Upper lobe of left lung (tissue), 6 donors: ENCODE measurements at places on chromosomes 7 and 10. TPM values are rescaled to one million over a fixed set of nuclear protein-coding genes. Genes with fewer than 3 reads are reported as not detected.
A peak's percentile ranks its signal among the peaks of the same experiment; 100 is the strongest.

ABCA13 gene
- 1.9 TPM for total RNA-seq

GPR15LG gene
- not detected for total RNA-seq

TCAF2 gene
- total RNA-seq, result 6.1 TPM

SLC25A28 gene
- total RNA-seq, result 45.0 TPM

MYH16 gene
- total RNA-seq, result not detected

SERPINE1 gene
- total RNA-seq, result 19.2 TPM

ACHE gene
- total RNA-seq, result 1.3 TPM

GATA3 gene
- total RNA-seq, result 0.22 TPM

AKR1B15 gene
- total RNA-seq, result not detected

DNA sequence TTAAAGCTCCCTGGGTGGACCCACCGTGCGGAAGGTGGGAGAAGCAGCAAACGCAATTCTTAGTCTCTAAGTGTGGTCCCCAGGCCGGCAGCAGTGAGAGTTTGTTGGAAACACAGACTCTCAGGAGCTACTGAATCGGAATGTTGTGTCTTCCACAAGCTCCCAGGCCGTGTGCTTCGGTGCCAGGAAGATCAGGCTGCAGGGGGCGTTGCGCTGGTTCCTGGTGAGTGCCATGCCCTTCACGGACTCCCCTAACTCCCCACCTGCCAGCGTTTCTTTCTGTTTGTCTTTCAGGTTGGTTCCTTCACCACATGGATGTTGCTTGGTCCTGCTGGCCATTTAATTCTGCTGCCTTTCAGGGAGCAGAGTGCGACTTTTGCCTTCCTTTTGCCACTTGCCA is 91.2 kb upstream of the PITRM1 start:
- no peak overlapping the region for H3K27ac ChIP-seq
- H3K27me3 ChIP-seq, result no peaks in the 10 kb centered on the region
- H3K4me1 ChIP-seq, result peaks cover 4% of the 10 kb centered on the region
- no peak overlapping the region for H3K4me3 ChIP-seq
- peak; percentile 26 for DNase-seq

GRCh38 chr10:120938822-120939221 is 87.7 kb downstream of the WDR11 start:
- DNase-seq, result no peak
- no peaks in the 10 kb centered on the region for H3K4me1 ChIP-seq
- H3K27me3 ChIP-seq, result no peaks in the 10 kb centered on the region
- H3K36me3 ChIP-seq, result no peaks in the 10 kb centered on the region
- H3K27ac ChIP-seq, result no peak overlapping the region
- no peak overlapping the region for H3K4me3 ChIP-seq

GRCh38 chr10:71494980-71495381 is 98.3 kb downstream of the CDH23 start:
- H3K36me3 ChIP-seq, result no peaks in the 10 kb centered on the region
- H3K27me3 ChIP-seq, result no peaks in the 10 kb centered on the region
- DNase-seq, result no peak
- no peaks in the 10 kb centered on the region for H3K4me1 ChIP-seq

DNA sequence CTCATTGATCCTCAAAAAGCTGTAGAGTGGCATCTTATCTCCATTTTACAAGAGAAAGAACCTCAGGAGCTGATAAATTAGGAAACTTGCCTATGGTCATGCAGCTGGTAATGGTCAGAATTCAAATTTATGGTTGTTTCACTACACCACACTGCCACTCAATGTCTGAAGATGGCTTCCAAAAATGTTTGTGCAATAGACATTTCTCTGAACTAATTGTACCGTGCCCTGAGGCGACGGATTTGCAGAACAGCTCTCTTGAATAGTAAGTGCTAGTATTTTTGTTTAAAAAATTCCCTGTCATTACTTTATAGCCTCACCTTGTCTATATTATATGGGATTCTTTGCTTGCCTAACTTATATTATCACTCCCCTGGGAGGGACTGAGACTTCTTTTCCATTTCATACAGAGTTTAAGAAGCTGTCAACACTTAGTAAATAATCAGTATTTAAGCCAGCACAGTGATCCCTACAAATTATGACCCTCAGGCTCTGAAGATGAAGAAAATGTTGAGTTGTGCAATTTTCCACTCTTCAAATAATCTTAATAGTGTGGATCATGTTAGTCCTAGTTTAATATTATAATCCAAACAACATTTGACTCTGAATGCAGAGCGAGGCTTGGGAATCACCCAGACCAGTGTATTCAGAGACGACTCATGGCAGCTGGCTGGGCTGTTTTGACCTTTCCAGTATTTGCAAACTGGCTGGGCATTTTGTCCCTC is 346.6 kb downstream of the PTEN start:
- no peak overlapping the region for H3K27ac ChIP-seq
- no peak for DNase-seq
- H3K4me1 ChIP-seq, result no peaks in the 10 kb centered on the region
- no peak overlapping the region for H3K4me3 ChIP-seq

DNA sequence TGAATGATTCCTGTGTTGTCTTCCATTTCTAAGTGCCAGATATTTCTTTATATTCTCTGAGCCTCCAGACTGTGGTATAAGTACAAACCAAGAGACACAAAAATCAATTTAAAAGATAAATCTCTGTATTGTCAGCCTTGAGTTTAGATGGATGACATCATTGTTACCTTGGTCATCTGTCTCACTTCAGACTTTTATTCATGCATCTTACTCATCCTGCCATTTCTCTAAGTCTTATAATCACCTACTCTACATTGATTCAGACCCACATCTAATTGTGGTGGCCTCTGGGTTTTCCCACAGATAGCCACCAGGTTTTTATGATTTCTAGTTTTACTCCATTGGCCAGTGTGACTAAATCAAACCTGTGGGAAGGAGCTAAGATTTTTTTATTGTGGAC is 26.8 kb upstream of the HDAC9 start:
- H3K4me3 ChIP-seq, result no peak overlapping the region

- H3K4me1 ChIP-seq, result no peaks in the 10 kb centered on the region
- H3K27ac ChIP-seq, result no peak overlapping the region
- no peaks in the 10 kb centered on the region for H3K36me3 ChIP-seq
- H3K27me3 ChIP-seq, result no peaks in the 10 kb centered on the region
- no peak overlapping the region for H3K4me3 ChIP-seq
Observed at GRCh38 chr7:153276394-153276793, 516.8 kb downstream of the ACTR3B start.

DNA sequence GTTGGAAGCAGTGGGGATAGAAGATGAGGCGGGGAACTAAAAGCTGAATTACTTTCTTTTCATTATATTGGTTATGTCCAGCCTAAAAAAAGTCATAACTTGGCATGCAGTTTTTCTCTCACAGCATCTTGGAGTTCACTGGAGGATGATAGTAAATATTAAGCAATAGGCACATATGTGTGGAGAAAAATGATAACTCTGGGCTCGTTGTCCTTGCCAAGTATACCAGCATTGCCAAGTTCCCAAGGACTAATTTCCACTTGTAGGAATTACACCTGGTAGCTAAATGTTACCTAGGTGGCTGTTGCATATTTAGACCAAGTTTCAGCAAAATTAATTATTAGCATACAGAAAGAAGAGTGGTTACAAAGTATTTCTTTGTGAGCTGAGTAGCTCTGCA is 1007.6 kb downstream of the ANKRD7 start:
- no peaks in the 10 kb centered on the region for H3K4me1 ChIP-seq
- H3K27me3 ChIP-seq, result no peaks in the 10 kb centered on the region
- H3K27ac ChIP-seq, result no peak overlapping the region
- no peak overlapping the region for H3K4me3 ChIP-seq
- no peak for DNase-seq
- no peaks in the 10 kb centered on the region for H3K36me3 ChIP-seq

GRCh38 chr7:148962440-148962822 is 65.9 kb downstream of the PDIA4 start:
- H3K36me3 ChIP-seq, result no peaks in the 10 kb centered on the region
- H3K27ac ChIP-seq, result no peak overlapping the region
- H3K27me3 ChIP-seq, result no peaks in the 10 kb centered on the region
- DNase-seq, result no peak
- peaks cover 11% of the 10 kb centered on the region for H3K4me1 ChIP-seq

DNA sequence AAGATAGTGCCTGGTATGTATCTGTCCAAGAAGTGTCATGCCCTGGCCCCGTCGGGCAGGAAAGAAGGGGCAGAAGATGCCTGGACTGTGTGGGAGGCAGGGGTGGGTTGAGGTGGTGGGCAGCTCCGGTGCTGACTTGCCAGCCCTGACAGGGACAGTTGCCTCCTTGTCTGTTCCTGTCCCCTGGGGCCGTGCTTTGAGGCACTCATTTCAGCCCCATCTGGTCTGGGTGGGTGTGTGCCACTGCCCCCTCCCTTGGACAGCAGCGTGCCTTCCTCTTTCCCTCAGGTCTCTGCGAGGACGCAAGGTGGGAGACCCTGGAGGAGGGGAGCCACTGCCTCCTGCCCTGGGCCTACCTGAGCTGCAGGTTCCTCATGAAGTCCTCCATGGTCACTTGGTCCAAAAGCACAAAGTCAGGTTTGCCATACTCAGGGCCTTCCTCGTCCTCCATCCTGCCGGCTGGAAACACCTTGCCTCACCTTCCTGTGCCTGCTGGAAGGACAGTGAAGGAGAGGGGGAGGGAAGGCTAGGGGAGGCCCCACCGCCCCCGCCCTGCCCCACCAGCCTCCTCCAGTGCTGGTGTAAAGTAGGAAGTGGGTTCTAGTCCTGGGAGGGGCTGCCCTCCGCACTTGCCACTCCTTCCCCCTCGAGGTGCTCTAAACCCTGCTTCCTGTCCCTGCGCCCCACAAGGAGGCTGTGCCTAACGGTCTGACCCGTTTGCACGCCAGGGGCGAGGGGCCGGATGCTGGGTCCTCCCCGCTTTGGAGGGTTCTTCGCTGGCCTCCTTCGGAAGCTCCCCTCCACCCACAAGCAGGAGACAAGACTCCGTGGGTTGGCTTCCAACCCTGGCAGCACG is at the start of gene MYO1G:
TSS of gene MYO1G (minus strand) at position 505 of the 856 bp plus-strand sequence. CDS start at position 451, 54 bp downstream.
- H3K36me3 ChIP-seq, result peaks cover 34% of the 10 kb centered on the region
- no peaks in the 10 kb centered on the region for H3K27me3 ChIP-seq
- peak within 1 kb of the TSS; percentile 3 for H3K4me3 ChIP-seq
- peaks cover 50% of the 10 kb centered on the region for H3K4me1 ChIP-seq
- peak within 1 kb of the TSS; percentile 83 for H3K27ac ChIP-seq
- peak; percentile 86 for DNase-seq

- H3K4me1 ChIP-seq, result peaks cover 23% of the 10 kb centered on the region
- no peak overlapping the region for H3K27ac ChIP-seq
- no peak overlapping the region for H3K4me3 ChIP-seq
Observed at GRCh38 chr10:109977382-109977806, 30.4 kb upstream of the ADD3 start.

DNA sequence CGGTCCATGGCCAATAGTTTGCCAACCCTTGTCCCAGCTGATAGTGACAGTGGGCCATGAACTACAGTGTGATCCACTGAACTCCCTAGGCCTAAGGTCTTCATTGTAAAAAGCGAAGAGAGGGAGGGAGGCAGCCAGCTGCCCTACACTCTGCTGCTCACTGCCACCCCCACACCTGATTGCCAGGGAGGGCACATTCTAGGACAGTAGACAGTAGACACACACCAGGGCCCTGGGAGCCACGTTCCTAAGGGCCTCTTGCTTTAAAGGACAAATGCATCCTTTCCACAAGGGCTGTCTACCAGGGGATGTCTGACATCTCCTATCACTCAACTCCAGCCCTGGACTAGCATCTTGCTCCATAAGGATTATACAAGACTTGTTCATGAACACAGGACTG is 122.2 kb downstream of the DLG5 start:
- H3K4me3 ChIP-seq, result no peak overlapping the region
- no peaks in the 10 kb centered on the region for H3K36me3 ChIP-seq
- no peak overlapping the region for H3K27ac ChIP-seq

DNA sequence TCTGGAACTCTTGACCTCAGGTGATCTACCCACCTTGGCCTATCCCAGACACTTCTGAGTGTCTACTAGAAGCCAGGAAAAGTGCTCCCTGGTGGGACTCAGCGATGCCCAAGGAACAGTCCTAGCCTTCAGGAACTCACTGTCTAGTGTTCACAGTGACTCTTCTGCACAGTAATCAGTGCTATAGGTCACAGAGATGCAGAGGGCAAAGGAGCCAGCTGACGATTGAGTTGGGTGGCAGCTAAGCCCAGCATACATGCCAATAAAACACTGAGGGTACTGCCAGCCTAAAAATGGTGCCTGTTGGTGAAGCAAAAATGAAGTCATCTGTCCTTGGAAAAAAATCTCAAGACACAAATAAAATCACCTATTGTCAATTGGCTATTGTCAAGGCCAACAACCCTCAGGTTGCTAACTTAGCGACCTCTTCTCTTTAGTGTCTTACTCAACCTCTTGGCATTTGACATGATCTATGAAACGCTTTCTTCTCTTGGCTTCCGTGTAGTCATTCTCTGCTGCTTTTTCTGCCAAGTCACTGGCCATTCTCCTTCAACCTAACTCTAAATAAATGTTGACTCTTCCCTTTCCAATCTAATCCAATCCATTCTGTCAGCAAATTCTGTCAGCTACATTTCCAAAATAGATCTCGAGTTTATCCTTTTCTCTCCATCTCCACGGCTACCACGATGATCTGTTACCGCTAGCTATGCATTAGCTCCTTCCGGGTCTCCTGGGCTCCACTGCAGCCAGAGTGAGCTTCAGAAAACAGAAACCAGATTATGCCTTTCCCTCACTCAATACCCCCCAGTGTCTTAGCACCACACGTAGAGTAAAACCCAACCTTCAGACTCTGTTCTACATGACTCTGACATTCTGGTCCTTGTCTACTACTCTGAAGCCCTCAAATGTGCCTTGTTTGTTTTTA is 99.2 kb downstream of the ATXN7L1 start:
- no peak overlapping the region for H3K4me3 ChIP-seq
- H3K27me3 ChIP-seq, result no peaks in the 10 kb centered on the region
- no peaks in the 10 kb centered on the region for H3K36me3 ChIP-seq
- H3K4me1 ChIP-seq, result no peaks in the 10 kb centered on the region

DNA sequence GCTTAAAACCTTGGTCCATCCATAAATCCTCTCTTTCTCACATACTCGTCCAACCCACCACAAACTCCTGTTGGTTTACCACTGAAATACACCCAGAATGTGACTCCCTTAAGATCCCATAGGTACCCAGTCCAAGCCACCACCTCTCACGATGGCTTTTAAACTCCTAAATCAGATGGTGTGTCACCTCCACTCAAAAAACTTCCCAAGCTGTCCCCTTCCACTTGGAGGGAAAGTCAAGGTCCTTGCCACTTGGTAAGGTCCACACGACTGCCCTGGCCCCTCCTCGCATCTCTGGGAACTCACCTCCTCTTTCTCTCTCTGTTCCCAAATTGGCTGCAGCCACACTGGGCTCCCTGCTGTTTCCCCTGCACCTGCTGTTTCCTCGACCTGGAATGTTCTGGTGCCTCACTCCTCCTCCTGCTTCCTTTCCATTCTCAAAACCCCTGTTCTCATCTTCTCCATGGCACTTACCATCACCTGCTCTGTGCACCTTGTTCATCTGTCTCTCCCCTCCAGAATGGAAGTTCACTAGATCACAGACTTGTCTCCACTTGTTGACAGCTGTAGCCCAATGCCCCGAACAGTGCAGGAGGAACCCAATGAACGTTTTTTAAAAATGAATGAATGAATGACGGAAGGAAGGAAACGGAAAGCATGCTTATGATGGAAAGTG is 23.0 kb downstream of the ZFAND2A start:
- no peak for DNase-seq
- peaks cover 13% of the 10 kb centered on the region for H3K4me1 ChIP-seq
- H3K27me3 ChIP-seq, result no peaks in the 10 kb centered on the region
- H3K4me3 ChIP-seq, result no peak overlapping the region
- no peaks in the 10 kb centered on the region for H3K36me3 ChIP-seq

GRCh38 chr7:21086688-21087087 is 300.0 kb upstream of the SP8 start:
- no peaks in the 10 kb centered on the region for H3K27me3 ChIP-seq
- H3K36me3 ChIP-seq, result no peaks in the 10 kb centered on the region
- H3K4me1 ChIP-seq, result no peaks in the 10 kb centered on the region
- no peak overlapping the region for H3K4me3 ChIP-seq

GRCh38 chr10:25725917-25726716 is 207.9 kb upstream of the MYO3A start:
- no peak overlapping the region for H3K4me3 ChIP-seq
- no peak for DNase-seq
- no peaks in the 10 kb centered on the region for H3K4me1 ChIP-seq
- no peak overlapping the region for H3K27ac ChIP-seq
- H3K36me3 ChIP-seq, result no peaks in the 10 kb centered on the region
- H3K27me3 ChIP-seq, result no peaks in the 10 kb centered on the region
